WERI-Rb-1 (cell line): ENCODE measurements at places on chromosomes 1 and 21.

DNA sequence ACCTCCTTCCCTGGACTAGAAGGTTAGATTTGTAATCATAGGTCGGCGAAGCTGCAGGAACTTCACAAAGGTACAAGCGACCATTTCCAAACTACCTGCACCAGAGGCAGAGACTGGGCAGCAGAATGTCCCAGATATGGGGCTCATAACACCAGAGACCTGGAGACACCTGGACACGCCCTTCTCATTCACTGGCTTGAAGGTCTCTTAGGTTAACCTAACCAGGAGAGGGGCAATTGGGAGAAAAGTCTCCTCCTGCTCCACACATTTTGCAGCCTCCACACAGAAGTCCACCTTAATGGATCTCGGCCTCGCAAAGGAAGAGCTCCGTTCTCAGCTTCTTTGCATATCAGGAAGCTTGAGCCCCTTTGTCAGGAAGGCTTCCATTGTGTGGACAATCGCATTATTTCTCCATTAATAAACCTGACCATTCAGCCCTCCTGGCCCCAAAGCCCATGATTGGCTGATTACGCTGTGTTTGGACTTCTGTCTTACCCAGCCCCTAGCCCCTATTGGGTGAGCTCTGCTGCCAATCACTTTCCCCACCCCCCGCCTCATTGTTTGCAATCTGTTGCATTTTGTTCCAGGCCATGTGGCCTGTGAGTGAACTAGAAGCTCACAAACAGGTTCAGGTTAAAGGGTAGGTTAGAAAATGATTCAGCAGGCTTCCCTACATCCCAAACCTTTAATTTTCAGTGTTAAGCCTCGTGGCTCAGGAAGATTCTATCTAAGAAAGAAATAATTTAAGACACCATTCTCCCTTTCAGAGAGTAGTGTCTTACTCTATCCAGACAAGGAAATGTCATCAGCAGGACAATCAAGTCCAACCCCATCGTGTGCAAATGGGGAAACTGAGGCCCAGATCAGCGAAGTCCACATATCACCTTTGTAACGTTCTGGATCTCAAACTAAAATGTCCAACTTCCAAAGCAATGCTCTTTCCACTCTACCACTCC is 2.8 kb downstream of the MYCL start:
- peak; percentile 93 for DNase-seq

DNA sequence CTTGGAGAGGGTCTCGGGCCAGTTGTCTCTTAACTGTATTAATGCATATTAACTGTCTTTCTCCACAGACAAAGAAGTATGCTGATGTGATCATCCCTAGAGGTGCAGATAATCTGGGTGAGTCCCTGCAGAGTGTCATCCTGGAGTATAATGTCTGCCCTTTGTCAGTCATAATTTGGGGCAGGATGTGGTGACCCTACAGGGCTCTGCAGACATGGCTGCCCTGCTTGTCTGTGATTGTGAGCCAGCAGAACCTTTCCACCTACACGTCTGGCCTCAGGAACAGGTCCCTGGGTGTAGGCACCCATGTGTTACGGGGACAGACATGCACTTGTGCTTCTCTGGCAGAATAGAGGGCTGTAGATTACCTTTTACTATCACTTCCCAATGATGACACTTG is 78.4 kb downstream of the UCK2 start:
- no peak for DNase-seq

DNA sequence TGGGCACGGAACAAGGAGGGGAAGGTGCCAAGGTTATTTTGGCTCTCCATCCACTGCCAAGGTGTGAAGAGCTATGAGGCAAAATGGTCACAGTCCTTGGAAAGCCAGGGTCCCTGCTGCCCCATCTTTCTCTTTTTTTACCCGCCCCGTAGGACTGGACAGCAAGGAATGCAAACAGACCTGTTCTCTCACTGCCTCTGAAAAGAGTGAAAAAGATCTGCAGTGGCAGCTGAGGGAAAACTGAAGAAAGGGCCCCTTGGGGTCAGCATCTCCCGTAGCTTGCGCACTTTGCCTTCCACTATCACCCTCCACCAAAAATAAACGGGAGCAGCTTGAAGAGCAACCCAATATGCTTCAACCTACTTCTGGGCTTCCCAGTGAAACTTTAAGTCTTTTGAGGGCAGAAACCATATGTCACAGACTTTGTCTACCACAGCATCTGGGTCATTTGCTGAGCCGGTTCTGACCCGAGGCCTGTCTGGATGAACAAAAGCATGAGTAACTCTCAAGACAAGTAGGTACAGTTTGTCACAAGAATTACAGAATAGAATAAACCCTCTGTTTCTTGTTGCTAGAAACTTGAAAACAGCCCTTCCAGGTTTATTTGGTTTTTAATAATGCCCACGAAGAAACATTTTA is 9.4 kb upstream of the KIF14 start:
- DNase-seq = no peak

GRCh38 chr1:100482167-100482566 is 55.8 kb upstream of the GPR88 start:
- DNase-seq = no peak

- DNase-seq = no peak
Observed at GRCh38 chr1:203609979-203610493, 16.6 kb upstream of the ATP2B4 start.

DNA sequence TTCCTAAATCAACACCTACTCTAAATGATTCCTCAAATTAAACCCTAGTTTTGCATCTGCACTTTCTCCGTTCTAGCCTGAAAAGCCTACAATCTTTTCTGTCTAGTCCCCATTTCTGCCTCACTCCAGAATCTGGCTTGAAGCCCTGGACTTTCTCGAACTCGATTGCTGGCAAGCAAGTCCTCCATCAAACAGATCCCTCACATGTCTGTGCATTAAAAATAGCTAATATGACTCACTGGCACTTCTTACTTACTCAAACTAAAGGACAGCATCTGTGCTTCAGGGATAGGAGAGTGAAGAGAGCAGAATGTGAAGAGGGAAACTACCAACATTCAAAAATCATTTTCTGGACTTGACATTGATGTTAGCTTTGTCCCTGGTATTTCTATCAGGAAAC is 51.8 kb upstream of the CXADR start:
- DNase-seq = no peak

GRCh38 chr1:189657715-189658114 is 819.9 kb downstream of the BRINP3 start:
- DNase-seq = no peak

DNA sequence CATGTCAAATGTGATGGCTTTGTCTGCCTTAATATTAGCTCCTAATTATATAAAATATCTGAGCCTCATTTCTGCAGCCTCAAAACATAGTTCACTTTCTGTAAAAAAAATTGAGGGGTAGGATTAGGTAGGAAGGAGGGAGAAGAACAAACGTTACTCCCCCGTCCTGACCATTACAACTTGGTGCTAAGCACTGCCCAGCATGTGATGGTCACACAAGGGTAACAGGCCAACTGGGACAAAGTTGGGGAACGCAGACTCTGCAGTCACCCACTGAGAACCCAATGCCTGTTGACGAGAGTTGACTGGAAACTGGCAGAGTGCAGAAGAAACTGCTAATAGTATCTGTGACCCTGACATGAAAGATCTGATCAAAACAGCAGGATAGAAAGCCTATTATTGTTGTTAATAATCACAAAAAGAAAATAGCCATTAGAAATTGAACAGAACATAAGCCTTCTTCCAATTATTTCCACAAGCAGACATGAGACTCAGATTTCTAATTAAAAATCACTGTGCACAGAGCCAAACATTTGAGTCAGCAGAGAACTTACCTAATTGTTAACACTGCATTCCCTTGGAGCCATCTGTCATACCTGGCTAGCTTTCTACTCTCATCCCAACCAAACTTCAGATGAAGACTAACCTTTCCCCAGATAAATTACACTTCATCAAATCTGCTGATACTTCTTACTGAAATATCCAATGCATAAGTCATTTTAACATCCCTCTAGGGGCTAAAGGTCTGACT is 5.5 kb downstream of the SORT1 start:
- no peak for DNase-seq

DNA sequence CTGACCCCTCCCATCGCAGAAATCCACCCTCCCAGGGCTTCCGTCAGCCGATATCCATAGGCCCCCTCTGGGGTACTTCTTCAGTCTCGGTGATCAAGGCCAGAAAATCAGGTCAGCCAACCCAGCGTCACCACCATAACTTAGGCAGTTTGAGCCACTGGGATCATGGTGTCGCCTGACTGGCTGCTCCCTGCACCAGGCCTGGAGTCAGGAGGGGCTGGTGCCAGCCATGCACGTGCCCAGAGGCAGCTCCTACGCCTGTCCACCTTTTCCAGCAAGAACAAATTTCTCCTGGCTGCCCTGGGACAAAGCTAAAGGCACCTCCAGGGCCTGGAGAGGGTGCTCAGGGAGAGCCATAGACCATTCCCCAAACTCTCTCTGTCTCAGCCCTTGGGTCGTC is 4.8 kb upstream of the CTRC start:
- DNase-seq = no peak

DNA sequence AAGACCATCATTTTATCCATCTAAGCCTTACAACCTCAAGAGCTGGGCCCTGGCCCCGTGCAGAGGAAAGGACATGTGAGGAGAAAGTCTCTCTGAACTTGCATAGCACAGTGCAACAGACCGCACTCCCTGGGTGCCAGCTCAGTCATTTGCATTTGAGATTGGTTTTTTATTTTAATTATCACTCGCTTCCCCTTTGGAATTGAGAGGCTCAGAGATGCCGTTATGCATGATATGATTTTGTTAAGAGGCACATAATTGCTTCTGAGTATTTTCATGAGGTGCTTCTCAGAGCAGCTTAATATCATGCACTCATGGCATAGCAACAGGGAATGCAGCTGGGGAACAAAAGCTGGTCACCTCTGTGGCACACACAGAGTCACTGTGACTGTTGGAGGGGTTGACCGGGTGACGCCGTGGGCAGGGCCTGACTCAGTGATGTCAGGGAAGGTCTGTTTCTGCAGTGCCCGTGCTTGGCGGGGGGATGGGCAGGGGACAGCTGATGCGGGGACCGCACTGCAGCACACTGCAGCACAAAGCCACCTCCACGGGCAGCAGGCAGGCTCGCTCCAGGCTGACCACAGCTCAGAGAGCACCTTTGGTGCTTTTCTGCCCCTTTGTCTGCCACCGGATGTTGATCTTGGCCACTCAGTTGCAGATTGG is 43.2 kb upstream of the VAMP3 start:
- DNase-seq = no peak

DNA sequence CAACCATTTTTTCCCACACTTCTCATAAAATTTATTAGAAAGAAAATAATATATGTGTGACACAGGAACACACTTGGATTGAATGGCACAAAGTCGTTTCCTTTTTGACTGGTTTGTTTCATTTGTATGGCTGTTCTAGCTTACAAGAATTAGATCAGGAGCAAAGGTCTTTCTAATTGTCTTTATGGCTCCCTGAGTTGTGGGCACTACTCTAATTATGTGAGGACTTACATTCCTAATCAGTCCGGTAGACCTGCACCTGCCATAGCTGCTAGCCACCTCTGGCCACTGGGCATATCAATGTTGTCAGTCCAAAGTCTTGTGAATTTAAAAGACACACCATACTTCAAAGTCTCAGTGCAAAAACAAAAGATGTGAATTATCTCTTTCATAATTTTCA is 346.7 kb downstream of the NTNG1 start:
- DNase-seq = no peak

DNA sequence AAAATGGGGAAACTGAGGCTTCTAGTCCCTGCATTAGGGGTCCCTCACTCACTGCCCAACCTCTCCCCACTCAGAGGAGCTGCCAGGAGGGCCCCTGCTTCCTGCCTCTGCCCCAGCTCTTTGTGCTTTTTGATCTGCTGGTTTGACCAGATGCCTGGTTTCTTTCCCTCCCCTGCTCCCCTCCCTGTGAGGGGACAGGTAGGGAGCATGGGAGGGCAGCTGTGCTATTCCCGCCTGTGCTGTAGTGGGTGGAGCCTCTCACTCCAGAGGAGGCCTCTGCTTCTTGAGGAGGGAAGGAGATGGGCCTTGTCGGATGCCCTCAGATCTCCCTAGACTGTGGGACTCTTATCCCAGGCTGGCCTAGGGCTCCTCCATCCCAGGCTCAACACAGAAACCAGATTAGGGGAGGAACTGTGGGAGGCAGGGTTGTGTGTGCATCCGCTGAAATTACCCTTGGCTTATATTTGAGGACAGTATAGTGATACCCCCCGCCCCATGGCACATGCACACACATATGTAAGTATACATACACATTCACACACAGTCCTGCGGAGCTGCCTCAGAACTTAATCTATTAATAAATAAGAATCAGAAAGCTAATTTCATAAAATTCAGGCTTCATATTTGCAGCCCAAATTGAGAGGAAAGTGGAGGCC is 4.6 kb downstream of the BOLA1 start:
- DNase-seq = peak; percentile 58

- DNase-seq = peak; percentile 92
Observed at GRCh38 chr1:202105571-202106339, 17.0 kb upstream of the GPR37L1 start.

- no peak for DNase-seq
Observed at GRCh38 chr1:220235462-220235861, 36.8 kb downstream of the RAB3GAP2 start.

DNA sequence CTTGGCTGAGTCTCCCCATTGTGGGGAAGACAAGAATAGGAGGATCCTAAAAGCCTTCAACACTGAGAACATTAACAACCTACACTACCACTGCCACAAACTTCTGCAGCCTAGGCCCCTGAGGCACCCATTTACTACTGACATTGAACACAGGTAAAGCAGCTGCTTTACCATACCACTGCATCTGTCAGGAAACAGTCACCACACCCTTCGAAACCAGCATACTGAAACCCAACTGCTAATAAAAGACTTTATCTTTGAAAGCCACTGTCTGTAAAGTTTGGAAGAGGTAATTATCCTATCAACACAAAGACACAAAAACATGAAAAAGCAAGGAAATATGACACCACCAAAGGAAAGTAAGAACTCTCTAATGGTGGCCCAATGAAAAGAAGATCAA is 7.4 kb downstream of the IFNAR1 start:
- DNase-seq = no peak

GRCh38 chr1:68796888-68797287 is 300.0 kb upstream of the DEPDC1 start:
- no peak for DNase-seq

DNA sequence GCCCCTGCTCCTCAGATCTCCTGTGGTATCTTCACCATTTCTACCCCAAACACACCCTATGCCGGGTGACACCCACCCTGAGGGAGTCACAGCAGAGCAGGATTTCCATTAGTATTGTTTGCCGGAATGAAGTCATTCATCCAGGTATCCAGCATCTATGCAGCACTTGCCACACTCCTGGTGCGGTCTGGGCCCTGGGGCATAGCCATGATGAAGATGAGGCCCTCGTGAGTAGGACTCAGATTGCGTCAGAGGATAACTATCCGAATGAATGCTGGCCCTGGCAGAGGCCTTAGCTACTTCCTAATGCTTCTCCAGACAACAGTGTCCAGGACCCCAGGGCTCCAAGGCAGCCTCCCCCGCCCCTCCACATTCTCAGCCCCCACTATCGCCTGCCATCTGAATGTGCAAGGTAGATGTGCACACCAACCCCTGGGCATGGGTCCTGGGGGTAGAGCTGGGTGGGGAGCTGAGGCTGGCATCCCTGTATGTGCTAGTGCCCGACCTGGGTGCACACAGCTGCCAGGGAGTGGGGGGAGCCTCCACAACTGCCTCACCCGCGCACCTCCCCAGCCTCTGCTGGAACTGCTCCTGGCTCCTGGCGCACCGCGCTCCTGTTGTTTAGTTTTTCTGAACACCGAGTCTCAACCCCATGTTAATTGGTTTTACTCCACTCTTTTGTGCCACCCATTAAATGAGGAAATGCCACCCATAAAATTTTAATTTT is 25.5 kb upstream of the ZC3H12A start:
- DNase-seq = no peak
